ENCODE measurements at places on chromosomes 7 and 10.

DNA sequence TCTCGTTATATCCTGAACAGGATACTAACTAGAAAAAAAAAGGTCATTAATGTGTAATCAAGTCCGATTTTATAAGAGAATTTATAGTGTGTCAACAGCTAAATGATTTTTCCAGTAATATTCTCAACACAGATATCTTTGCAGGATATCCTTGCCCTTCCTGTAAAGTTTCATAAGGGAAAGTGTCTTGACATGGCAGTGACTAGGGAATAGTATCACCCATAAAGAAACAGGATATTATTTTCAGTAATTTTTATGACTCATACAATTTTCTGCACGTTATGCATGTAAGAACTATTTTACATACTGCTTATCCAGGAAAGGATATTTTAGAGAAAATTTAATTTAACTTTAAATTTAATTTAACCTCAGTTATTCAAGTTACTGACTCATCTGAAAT, 19.5 kb upstream of the PNLIP start:
- DNase-seq: no peak

- no peak for DNase-seq
Observed at GRCh38 chr7:4845740-4846142, 16.1 kb downstream of the PAPOLB start.

DNA sequence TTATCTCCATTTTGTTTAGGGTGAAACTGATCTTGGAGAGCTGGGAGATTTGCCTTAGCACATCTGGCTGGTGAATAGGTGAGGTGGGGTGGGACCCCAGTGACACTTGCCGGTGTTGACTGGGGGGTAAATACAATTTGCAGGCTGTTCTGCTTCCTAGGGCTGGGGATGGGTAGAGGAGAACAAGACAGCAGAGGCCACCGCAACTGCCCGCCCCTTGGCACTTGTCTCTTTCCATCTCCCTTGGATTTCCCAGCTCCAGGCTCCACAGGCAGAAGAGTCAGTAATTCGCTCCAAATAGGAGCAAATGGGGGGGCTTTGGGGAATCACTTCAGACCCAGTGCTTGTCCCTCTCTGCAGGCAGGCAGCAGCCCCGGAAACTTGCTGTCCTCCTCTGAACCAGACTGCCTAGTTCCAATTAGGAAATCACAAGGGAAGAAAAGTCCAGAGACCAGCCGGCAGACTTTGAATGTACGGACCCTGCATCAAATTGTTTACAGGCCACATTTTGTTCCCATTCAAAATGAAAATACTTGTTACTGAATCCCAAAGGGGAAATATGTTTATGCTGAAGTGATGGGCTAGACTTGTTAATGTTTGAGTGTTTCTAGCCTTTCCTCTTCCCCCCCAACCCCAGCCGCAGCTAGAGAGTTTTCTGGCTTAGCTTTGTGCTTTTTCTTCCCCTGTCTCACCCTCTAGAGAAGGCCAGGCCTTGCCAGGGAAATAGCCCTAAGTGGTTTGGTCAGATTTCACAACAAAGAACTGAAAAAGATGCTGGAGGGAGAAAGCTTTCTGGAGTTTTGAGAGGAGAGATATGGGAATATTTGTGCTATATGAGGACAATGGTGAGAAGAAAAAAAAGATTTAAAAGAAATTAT, 10.0 kb upstream of the INPP5F start:
- DNase-seq: no peak

GRCh38 chr7:131094685-131095084, 233.0 kb upstream of the MKLN1 start:
- no peak for DNase-seq

DNA sequence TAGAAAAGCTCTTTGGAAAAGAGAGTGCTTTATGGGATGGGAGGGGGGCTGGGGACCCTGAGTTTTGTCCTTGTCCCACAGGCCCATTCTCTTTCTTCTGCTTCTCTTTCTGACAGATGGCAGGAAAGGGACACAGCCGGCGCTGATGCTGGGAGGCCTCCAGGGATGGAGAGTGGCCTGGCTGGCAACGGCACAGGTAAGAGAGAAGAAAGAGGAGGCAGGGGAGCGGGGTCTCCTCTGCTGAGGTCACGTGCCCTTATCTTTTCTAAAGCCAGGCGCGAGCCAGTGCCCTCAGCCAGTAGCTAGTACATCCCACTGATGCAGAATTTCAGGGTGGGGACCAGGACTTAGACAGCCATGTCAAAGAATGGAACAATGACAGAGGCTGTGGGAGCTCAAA, 9.2 kb downstream of the ZNF775 start:
- no peak for DNase-seq

GRCh38 chr7:137206770-137207169, 136.8 kb downstream of the PTN start:
- no peak for DNase-seq

DNA sequence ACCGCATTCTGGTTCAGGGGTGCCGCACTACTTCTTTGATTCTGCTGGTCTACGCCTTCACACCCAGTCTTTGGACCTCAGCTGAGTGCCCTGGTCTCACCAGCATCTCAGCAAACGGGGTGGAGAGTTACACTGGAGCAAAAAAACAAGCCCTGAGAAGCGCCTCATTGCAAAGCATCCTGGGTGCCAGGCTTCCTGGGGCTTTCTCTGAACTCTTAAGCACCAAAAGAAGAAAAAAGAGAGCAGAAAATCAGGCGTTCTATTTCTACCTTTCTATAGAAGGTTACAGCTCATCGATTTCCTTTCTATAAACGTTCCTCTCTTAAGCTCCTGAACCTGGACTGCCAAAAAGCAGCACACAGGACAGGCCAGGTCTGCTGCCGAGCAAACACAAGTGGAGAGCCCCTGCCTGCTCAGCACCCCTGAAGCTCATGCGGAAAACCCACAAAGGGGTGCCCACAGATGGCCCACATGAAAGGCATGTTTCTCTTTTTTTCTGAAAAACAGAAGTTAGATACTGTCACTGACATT, 217.9 kb downstream of the SFMBT2 start:
- no peak for DNase-seq

DNA sequence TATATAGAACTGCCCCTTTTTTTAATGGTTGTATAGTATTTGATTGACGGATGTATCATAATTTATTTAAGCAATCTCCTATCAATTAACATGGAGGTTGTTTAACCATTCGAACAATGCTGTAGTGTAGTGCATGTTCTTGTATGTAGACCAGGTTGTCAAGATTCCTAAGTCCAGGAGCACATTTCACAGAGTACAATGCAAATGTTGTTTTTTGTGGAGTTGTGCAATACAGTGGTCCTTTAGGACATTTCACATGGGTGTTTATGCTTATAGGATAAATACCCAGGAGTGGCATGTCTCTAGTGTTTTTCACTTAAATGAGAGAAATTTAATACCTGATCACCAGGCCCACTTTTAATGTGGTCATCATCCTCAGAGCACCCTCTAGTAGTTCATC, 8.1 kb downstream of the ASB4 start:
- DNase-seq: no peak

GRCh38 chr10:77072361-77072835, 565.2 kb downstream of the KCNMA1 start:
- no peak for DNase-seq

GRCh38 chr7:28606421-28606820, 194.1 kb downstream of the CREB5 start:
- DNase-seq: peak; percentile 9

- no peak for DNase-seq
Observed at GRCh38 chr7:27364344-27364758, 121.7 kb downstream of the EVX1 start.

GRCh38 chr7:112132051-112132694, 74.0 kb downstream of the DOCK4 start:
- no peak for DNase-seq

DNA sequence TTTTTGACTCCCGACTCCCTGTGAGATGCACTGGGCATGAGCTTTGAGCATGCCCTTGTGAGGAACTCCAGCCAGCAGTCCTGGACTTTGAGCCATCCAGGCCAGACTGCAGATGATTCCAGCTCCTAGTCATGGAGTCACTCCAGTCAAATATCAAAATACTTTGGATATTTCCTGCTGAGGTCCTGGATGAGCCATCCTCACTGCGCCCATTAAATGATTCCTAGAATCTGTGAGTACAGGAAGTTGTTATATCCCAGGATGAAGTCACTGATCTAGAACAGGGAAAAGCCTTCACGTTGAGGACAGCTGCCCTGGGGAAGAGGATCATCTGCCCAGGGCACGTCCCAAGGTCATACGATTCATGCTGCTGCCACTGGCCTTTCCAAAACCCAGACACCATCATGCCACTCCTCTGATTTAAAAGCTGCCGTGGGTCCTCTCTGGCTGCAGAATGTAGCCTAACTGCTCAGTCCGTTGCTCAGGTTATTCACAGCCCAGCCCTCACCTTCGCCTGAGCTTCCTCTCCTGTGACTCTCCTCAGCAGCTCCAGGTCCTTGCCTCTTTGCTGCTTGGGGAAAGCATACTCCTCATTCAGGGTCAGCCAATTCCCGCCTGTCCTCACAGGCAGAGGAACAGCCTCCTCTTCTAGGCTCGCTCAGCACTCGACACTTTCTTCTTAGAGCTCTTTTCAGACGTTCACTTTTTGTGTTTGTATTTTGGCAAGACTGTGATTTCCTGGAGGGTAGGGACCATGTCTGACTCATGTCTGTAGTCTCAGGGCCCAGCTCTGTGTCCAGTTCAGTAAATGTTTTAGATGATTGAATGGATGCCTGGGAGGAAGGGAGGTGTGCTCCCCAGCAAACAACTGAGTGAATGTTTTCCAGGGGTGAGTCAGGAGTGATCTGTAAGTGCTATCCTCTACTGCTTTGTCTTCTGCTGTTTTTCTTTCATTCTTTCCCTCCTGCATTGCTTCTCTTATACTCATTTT, 157.8 kb downstream of the SNX10 start:
- no peak for DNase-seq

DNA sequence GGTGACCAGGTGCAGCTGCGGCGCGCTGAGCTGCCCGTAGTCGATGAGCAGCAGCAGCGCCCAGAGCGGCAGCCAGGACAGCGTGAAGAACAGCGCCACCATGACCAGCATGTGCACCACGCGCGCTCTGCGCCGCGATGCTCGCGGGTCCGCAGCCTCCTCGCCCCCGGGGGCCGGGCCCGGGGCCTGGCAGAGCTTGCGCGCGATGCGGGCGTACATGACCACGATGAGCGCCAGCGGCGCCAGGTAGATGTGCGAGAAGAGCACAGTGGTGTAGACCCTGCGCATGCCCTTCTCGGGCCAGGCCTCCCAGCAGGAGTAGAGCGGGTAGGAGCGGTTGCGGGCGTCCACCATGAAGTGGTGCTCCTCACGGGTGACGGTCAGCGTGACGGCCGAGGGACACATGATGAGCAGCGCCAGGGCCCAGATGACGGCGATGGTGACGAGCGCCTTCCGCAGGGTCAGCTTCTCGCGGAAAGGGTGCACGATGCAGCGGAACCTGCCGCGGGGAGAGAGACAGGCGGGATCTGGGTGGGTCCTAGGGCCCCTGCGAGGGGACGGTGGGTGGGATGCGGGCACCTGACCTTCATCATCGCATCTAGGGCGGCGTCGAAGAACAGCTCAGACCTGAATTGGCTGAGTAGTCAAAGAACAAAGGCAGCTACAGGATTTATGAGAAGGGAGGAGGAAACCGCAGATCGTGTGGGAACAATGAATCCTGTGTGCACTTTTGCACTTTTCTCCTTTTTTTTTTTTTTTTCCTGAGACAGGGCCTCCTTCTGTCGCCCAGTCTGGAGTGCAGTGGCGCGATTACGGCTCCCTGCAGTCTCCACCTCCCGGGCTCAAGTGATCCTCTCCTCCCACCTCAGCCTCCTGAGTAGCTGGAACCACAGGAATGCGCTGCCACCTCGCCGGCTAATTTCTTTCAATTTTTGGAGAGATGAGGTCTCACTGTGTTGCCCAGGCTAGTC, 22.4 kb upstream of the PPA1 start:
- DNase-seq: no peak

GRCh38 chr10:100522945-100523344, 3.3 kb upstream of the SEC31B start:
- DNase-seq: no peak

- peak; percentile 21 for DNase-seq
Observed at GRCh38 chr7:147245274-147245673, 1128.7 kb downstream of the CNTNAP2 start.

DNA sequence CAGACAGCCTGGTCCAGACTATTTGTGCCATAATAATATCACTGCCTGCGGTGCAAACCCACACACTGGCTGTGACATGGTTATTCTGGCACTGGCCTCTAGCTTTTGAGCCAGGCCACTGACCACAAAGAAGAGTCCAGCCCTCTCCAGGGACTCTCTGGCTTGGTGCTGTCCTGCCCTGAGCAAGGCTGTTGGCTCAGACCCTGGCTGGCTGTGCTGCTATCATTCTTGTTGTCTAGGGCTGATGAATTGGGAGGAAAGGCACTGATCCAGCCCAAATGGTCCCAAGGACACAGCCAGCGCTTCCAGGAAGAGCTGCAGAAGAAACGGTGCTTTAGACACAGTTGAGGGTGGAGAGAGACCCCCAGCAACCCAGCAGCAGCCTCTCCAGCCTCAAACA, 80.8 kb downstream of the TMEM130 start:
- DNase-seq: no peak

GRCh38 chr7:28208506-28208905, 27.9 kb upstream of the JAZF1 start:
- no peak for DNase-seq

GRCh38 chr10:97724341-97724941, 10.9 kb downstream of the MARVELD1 start:
- DNase-seq: no peak

DNA sequence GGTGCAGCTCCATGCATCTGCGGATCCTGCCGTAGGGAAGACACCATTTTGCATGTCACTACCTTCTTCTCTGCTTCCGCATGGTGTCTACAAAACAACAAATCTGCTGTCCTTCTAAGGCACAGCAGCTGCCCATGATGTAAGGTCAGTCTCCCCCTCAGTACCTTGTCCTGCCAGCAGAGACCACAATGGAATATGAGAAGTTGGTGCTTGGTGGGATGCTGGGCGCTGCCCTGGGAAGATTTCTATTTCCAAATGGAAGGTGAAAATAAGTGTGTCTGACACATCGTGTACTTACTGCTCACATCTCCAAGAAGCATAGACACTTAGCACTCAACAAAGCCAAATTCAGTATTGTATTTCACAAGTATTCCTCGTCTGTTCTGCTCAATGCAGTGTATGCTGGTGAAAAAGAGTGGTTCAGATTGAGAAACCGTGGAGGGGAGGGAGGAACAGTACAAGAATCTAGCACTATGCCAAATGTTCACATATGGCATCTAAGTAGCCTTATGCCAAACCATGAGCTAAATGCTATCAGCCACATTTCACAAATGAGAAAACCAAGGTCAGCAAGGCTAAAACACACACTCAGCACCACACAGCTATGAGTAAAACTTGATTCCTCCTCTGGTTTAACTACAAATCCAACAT, 95.0 kb downstream of the GRB10 start:
- no peak for DNase-seq

- DNase-seq: no peak
Observed at GRCh38 chr10:113620511-113620910, 43.3 kb downstream of the NRAP start.

GRCh38 chr7:50801907-50802306, 19.2 kb upstream of the GRB10 start:
- DNase-seq: no peak

Data from NCI-H345 (cell line).